PC-9 (cell line): ENCODE measurements at places on chromosomes 3 and 15.

DNA sequence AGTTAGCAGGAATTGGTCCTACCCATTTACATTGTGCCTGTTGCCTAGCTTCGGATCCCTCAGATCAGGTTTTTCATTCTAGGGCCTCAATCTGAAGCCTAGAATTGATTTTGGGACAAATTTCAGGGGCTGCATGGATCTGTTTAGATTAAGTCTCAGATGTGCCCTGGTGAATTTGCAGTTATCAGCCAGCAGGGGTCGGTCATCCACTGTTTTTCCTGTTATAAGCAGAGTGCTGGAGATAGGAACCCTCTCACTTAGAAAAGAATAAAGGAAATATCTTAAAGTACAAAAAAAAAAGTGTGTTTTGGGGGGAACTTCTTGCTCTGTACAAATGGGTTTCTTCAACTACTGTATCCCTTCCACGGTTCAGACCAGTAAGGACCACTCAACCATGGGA, 212.5 kb downstream of the BCHE start:
- no peaks in the 10 kb centered on the region for H3K4me1 ChIP-seq
- no peaks in the 10 kb centered on the region for H3K27me3 ChIP-seq
- H3K4me3 ChIP-seq: no peak overlapping the region
- H3K36me3 ChIP-seq: no peaks in the 10 kb centered on the region
- DNase-seq: no peak

- no peak for DNase-seq
- H3K36me3 ChIP-seq: no peaks in the 10 kb centered on the region
- no peaks in the 10 kb centered on the region for H3K4me1 ChIP-seq
- no peak overlapping the region for H3K27ac ChIP-seq
- H3K27me3 ChIP-seq: peaks cover 6% of the 10 kb centered on the region; the same call in 1 of the 2 replicates
- no peak overlapping the region for H3K4me3 ChIP-seq
Measured at GRCh38 chr15:51313074-51313393, 25.4 kb downstream of the CYP19A1 start.

DNA sequence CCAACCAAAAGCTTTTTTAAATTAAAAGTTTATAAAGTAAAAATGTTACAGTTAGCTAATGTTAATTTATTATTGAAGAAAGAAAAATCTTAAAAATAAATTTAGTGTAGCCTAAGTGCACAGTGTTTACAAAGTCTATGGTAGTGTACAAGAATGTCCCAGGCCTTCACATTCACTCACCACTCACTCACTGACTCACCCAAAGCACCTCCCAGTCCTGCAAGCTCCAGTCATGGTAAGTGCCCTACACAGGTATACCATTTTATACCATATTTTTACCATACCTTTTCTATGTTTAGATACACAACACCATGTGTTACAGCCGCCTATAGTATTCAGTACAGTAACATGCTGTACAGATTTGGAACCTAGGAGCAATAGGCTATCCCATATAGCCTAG, 29.1 kb downstream of the SSR3 start:
- H3K27me3 ChIP-seq: no peaks in the 10 kb centered on the region
- no peak overlapping the region for H3K4me3 ChIP-seq
- DNase-seq: no peak
- H3K27ac ChIP-seq: no peak overlapping the region
- H3K36me3 ChIP-seq: no peaks in the 10 kb centered on the region

DNA sequence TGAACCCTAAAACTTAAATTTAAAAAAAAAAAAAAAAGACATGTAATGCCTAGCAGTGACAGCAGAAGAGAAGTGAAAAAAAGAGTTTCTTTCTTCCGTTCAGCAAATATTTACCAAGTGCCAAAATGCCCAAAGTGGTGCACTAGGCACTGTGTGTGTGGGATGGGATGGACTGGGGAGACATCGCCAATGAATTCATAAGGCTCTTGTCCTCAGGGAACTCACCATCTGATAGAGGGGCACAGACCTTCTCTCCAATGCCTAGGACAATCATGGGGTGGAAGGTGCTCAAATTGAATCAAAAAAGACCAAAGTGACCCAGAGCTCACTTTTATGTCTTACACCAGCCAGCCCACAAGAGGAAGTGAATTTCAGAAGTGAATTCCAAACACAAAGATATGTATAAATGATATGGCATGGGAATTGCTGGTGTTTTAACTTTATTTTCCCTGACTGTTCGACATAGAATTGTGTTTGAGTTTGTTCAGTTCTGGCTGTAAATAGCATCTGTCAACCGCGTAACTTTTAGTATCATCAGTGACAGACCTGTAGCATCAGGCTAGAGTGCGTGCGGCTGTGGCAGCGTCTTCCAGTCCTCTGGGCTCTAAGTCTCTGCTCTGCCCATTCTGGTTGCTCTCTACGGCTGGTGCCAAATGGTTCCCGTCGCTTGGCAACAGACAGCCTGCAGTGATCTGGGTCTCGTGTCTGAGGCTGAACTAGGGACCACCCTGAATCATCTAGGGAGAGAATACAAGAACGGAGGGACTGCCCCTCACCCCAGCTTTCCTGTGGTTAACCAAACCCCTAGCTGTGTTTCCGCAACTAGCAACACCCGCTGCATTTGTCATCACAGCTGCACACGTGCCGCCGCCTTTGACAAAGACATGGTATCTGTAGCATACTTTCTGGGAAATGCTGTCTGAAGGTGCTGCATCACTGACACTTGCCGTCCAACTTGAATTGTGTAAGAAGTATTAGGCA, 154.0 kb upstream of the THBS1 start:
- peaks cover 7% of the 10 kb centered on the region for H3K4me1 ChIP-seq
- no peaks in the 10 kb centered on the region for H3K27me3 ChIP-seq
- no peaks in the 10 kb centered on the region for H3K36me3 ChIP-seq
- no peak overlapping the region for H3K27ac ChIP-seq

DNA sequence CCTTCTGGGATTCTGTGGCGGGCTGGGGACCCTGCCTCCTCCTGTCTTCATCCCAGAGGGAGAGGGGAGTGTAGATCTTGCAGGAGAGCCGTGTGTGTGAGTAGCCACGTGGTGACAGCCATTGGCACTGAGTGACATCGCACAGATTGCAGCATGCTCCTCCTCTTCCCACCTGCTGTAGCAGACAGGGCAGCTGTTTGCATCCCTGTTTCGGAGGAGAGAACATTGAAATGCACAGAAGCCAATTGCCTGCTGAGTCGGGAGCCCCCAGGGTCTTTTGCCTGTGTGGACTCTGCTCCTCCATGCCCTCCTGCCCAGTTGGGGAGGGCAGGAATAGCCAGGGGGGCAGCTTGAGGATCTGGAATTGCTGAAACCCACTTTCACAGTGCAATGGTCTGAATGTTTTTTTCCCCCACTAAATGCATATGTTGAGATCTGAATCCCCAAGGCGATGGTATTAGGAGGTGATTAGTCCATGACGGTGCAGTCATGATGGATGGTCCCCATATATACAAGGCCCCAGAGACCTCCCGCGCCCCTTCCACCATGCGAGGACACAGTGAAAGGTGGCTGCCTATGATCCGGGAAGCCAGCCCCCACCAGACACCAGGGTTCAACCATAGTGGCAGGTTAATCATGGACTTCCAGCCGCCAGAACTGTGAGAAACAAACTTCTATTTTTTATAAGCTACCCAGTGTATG, 66.8 kb downstream of the CHRNA7 start:
- H3K36me3 ChIP-seq: no peaks in the 10 kb centered on the region
- DNase-seq: no peak
- H3K4me3 ChIP-seq: no peak overlapping the region
- no peaks in the 10 kb centered on the region for H3K4me1 ChIP-seq

- no peaks in the 10 kb centered on the region for H3K4me1 ChIP-seq
- no peaks in the 10 kb centered on the region for H3K36me3 ChIP-seq
- H3K27me3 ChIP-seq: no peaks in the 10 kb centered on the region
- no peak overlapping the region for H3K4me3 ChIP-seq
Measured at GRCh38 chr3:28476194-28476593, 127.6 kb upstream of the AZI2 start.

DNA sequence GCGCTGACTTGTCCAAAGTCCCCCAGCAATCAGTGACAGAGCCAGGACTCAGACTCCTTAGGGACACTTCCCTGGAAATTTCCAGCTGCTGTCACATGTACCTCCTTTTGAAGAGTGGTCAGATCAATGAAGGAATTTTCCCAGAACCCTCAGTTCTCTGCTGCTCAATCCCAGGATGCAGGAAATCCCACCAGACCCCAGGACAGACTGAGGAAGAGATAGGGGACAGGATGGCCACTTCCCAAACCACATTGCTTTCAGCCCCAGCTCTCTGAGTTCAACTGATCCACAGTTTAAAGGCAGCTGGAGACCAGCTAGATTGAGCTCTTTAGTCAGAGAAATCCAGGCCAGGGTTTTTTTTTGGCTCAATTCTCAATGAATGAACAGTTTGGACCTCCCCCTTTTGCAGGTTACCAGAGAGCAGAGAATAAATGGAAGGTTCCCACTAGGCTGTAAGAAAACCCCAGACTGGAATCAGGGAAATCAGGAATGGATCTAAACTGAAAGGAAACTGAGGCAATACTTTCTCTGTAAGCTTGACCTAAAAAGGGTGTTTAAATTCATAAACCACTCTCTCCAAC, 1.5 kb downstream of the CYP1A1 start:
- H3K36me3 ChIP-seq: no peaks in the 10 kb centered on the region
- no peak overlapping the region for H3K27ac ChIP-seq
- no peaks in the 10 kb centered on the region for H3K27me3 ChIP-seq
- no peak overlapping the region for H3K4me3 ChIP-seq
- peak; percentile 17 for DNase-seq
- no peaks in the 10 kb centered on the region for H3K4me1 ChIP-seq

DNA sequence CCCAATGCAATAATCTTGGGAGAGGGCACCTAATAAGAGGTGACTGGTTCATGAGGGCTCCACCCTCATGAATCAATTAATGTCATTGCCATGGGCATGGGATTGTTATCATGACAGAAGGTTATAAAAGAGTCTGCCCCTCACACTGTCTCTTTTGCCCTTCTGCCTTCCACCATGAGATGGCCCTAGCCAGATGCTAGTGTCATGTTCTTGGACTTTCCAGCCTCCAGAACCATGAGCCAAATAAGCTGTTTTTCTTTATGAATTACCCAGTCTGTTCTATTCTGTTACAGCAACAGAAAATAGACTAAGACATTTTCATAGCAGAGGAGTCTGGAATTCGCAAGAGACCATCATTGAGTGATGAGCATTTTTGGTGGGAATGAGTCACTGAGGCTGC, 16.0 kb upstream of the RAD18 start:
- H3K4me1 ChIP-seq: no peaks in the 10 kb centered on the region
- H3K36me3 ChIP-seq: no peaks in the 10 kb centered on the region
- H3K4me3 ChIP-seq: no peak overlapping the region
- no peak overlapping the region for H3K27ac ChIP-seq

GRCh38 chr3:162368417-162368816, 871.8 kb downstream of the OTOL1 start:
- no peak overlapping the region for H3K27ac ChIP-seq
- H3K4me1 ChIP-seq: no peaks in the 10 kb centered on the region
- H3K4me3 ChIP-seq: no peak overlapping the region
- H3K27me3 ChIP-seq: no peaks in the 10 kb centered on the region
- no peaks in the 10 kb centered on the region for H3K36me3 ChIP-seq
- no peak for DNase-seq

DNA sequence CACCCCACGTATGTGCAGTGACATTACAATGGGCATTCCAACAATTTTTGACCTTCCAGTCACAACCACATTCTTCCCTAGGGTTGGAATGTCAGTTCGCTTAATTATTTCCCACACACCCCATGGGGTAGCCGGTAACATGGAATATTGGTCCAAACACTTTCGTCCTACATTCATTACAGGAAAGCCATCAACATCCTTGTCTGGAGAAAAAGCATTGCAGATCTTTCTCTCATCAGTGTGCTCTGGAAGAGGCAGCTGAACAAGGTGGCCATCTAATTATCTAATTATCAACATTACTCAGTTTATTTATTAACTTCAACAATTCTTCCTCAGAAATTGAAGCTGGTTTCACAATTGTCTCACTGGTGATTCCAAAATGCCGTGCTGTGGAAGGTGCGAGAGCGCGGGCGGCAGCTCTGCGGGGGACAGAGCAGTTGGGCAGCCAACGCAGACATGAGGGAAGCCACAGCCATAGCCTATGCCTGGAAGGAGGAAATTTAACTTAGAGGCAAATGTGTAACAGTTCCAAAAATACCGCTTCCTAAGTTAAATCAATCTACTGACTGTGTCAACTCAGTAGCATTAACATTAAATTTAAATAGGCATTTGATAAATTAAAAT, 1158.9 kb upstream of the EPHA6 start:
- H3K4me3 ChIP-seq: no peak overlapping the region
- DNase-seq: no peak
- H3K4me1 ChIP-seq: no peaks in the 10 kb centered on the region
- H3K27me3 ChIP-seq: no peaks in the 10 kb centered on the region

- no peak overlapping the region for H3K27ac ChIP-seq
- no peaks in the 10 kb centered on the region for H3K27me3 ChIP-seq
- peaks cover 11% of the 10 kb centered on the region for H3K4me1 ChIP-seq
- no peak overlapping the region for H3K4me3 ChIP-seq
- no peaks in the 10 kb centered on the region for H3K36me3 ChIP-seq
- DNase-seq: no peak
Measured at GRCh38 chr3:189288348-189289235, 116.8 kb downstream of the TPRG1 start.

DNA sequence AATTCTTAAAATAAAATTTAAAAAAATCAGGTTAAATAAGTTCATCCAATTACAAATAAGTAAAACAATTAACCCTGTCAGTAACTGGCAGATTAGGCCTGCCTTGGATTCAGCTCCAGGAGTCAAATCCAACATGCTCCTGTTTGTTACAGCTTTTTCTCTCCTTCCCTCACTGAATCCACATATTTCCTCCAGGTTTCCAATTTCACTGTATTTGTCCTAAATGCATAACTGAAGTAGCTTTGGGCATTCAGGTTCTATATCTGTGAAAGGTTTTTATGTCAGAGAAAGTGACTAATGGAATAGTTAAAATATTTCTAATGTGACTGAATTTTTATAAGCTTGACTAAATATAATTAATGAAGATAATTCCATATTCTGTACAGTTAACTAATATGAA, 79.7 kb downstream of the IFT80 start:
- H3K36me3 ChIP-seq: no peaks in the 10 kb centered on the region
- H3K27ac ChIP-seq: no peak overlapping the region
- no peaks in the 10 kb centered on the region for H3K27me3 ChIP-seq
- DNase-seq: no peak
- H3K4me1 ChIP-seq: no peaks in the 10 kb centered on the region
- H3K4me3 ChIP-seq: no peak overlapping the region

DNA sequence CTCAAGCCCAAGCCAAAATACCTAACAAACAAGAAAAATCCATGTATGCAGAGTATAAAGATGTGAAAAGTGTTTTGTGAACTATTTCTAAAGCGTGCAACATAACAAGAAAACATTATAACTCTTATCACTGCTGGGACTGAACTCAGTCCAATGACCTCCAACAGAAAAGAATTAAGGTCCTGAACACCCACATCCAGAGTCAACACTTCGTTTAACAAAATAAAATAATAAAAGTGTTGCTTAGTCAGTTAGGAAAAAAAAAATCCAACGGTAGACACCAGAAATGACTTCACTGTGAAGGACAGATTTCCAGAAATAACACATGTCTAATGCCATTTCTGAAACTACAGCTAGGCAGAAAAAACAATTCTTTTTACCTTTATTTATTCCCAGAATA, 28.0 kb downstream of the MB21D2 start:
- peak overlapping the region; percentile 49 for H3K27ac ChIP-seq
- peak overlapping the region; percentile 6; the same call in 1 of the 2 replicates for H3K4me3 ChIP-seq
- H3K27me3 ChIP-seq: no peaks in the 10 kb centered on the region
- H3K4me1 ChIP-seq: peaks cover 84% of the 10 kb centered on the region
- DNase-seq: no peak
- H3K36me3 ChIP-seq: no peaks in the 10 kb centered on the region
